Airway epithelial cell (primary cell): ENCODE measurements at places on chromosomes 4 and X. TPM values are rescaled to one million over a fixed set of nuclear protein-coding genes. Genes with fewer than 3 reads are reported as not detected.

Gene TMSB15A
- 1.1 and 4.3 TPM in 2 replicates for total RNA-seq

Gene PNCK
- total RNA-seq = 1.2 and 1.5 TPM in 2 replicates

Gene CXCL10
- 0.65 TPM in 1 of 2 replicates, not detected in the other for total RNA-seq

Gene SPRY1
- 9.0 and 10.1 TPM in 2 replicates for total RNA-seq

Gene GABRB1
- not detected in 2 replicates for total RNA-seq

Gene RXFP1
- total RNA-seq = not detected in 2 replicates

Gene MAGEA2
- total RNA-seq = not detected in 2 replicates

Gene TEX28
- not detected in 2 replicates for total RNA-seq

Gene TSC22D3
- total RNA-seq = 61.2 and 67.6 TPM in 2 replicates
